ENCODE measurements at places on chromosomes 16 and 17. TPM values are rescaled to one million over a fixed set of nuclear protein-coding genes. Genes with fewer than 3 reads are reported as not detected.

ZP2 gene
- polyA plus RNA-seq, result not detected

DNA sequence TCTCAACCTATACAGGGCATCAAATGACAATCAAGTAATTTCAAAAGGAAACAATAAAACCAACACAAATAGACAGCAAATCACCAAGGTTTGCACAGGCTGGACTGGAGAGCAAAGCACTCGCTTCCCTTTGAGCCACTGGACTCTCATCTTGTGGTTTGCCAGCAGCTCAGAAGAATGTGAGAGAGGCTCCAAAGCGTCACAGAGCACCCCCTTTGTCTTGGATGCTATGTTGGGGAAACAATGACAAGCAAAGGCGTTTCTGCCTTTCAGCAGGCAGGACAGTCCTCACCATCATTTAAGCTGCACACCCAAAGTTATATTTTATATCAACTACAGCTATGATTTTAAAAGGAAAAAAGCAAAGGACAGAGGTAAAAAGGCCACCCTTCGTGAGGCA, 13.2 kb downstream of the SLC6A4 start:
- DNase-seq, result peak; percentile 19
- no peaks in the 10 kb centered on the region for H3K36me3 ChIP-seq
- H3K27me3 ChIP-seq, result no peaks in the 10 kb centered on the region
- no peak overlapping the region for H3K4me3 ChIP-seq
- no peaks in the 10 kb centered on the region for H3K4me1 ChIP-seq

DNA sequence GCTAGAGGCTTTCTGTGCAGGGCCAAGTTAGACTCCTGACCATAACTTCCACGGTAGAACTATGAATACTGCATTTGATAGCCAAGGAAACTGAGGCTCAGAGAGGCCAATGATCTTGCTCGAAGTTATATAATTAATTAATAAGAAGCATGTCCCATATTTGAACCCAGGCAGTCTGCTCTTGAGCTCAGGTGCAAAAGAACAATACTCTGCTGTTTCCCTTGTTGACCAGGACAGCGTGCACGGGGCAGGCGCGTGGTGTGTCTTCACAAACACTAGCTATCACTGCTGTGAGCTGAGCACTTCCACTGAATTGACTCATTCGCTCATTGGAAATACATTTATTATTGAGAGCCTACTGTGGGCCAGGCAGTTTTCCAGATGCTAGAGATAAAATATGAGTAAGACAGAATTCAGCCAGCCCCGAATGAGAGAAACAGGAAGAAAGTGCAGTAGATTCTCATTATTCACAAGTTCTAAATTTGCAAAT, 1.6 kb downstream of the CHD9 start:
- no peaks in the 10 kb centered on the region for H3K27me3 ChIP-seq
- peaks cover 32% of the 10 kb centered on the region for H3K4me1 ChIP-seq
- no peak for DNase-seq
- peak overlapping the region; percentile 79 for H3K4me3 ChIP-seq

NPIPB12 gene
- 115 TPM for polyA plus RNA-seq

KRT36 gene
- polyA plus RNA-seq, result 0.51 TPM

DNA sequence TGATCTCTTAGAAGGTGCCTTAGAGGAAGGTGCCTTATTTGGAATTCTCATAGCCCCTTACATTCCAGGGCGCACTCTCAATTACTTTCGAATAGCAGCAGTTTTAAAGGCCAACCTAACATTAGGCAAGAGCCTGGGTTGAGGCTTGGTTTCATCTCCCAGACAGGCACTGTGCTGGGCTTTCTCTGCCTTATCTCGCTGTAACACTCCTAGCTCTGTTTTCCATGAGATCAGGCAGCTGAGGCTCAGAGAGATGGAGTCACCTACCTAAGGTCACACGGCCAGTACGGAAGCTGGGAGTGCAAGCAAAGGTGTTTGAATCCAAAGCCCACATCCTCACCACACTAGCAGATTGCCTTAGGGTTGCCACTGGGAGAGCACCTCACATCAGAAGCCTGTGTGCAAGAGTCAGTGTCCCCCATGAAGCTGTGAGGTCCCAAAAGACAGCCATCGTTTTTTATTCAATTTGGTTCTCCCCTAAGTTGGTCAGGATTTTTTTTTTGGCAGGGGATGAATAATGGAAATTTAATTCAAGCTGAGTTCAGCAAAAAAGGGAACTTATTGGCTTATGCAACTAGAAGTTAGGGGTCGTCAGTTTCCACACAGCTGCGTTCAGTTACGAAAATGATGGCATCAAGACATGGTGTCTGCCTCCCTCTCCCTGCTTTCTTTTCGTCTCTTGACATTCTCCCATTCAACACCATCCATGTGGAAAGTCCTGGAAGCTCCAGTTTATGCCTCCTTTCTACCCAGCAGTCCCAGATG, 206.4 kb downstream of the KATNIP start:
- DNase-seq, result no peak
- no peaks in the 10 kb centered on the region for H3K4me1 ChIP-seq
- H3K36me3 ChIP-seq, result no peaks in the 10 kb centered on the region
- no peak overlapping the region for H3K4me3 ChIP-seq

IL34 gene
- 21.3 TPM for polyA plus RNA-seq

GRCh38 chr17:37028040-37028439, 79.3 kb downstream of the AATF start:
- no peak for DNase-seq
- peaks cover 80% of the 10 kb centered on the region for H3K36me3 ChIP-seq
- H3K27ac ChIP-seq, result no peak overlapping the region
- no peaks in the 10 kb centered on the region for H3K27me3 ChIP-seq

- peaks cover 16% of the 10 kb centered on the region for H3K27me3 ChIP-seq
- H3K27ac ChIP-seq, result no peak overlapping the region
- no peak overlapping the region for H3K4me3 ChIP-seq
- H3K36me3 ChIP-seq, result no peaks in the 10 kb centered on the region
Measured at GRCh38 chr16:86823888-86824671, 245.7 kb downstream of the FOXL1 start.

DNA sequence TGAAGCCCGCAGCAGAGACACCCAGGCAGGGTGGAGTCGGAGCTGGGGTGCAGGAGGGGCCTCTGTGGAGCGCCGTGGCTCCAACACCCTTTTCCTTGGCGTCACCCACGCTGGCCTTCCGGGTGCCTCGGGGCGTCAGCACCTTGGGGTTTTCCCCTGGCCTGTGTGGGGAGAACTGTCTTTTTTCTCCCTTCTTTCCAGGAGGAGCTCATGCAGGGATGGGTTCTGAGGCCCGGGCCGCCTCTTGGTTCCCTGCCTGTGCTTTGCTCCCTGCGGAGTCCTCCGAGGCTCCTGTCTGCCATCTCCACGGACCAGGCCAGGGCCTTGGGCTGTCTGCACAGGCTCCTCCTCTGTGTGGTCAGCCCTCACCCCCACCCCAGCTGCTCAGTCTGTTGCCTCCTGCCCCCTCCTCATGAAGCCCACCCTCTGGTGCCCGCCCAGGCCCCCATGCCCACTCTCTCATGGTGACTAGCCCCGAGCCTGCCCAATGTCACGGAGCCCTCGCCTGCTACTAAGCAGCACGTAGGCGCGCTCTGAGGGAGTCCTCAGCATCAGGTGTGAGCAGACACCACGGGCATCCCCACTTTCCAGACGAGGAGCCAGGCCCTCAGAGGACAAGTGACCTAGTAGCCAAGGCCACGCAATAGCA, 5.0 kb downstream of the KATNB1 start:
- H3K4me1 ChIP-seq, result peaks cover 11% of the 10 kb centered on the region
- H3K36me3 ChIP-seq, result peaks cover 38% of the 10 kb centered on the region
- H3K27me3 ChIP-seq, result no peaks in the 10 kb centered on the region
- H3K27ac ChIP-seq, result no peak overlapping the region
- H3K4me3 ChIP-seq, result no peak overlapping the region
- DNase-seq, result peak; percentile 67

DNA sequence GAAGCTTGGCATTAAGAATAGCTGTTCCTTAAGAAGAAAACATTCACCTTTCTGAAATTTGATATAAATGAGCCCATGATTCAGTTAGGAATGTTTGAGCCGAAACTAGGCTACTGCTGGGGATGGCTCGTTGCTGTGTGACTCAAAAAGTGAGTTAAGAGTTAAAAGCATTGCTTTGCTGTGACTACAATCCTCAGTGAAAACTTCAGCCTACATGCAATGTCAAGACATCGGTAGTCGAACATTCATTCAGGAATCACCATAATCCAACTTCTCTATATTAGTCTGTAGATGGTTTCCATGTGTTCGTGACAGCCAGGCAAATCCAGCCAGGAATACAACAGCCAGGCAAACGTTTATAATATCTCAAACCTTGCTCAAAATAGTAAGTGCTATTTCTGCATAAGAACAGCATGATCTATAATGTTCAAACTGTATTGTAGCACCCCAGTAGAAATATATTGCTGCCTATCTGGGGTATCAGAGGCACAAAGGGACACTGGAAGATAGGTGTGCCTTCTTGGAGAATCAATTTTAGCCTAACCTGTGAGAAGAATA, 1225.1 kb downstream of the CDH8 start:
- no peaks in the 10 kb centered on the region for H3K4me1 ChIP-seq
- no peaks in the 10 kb centered on the region for H3K27me3 ChIP-seq
- H3K4me3 ChIP-seq, result no peak overlapping the region
- DNase-seq, result no peak
- H3K36me3 ChIP-seq, result no peaks in the 10 kb centered on the region

GRCh38 chr16:52353249-52353648, 193.7 kb downstream of the TOX3 start:
- no peak overlapping the region for H3K27ac ChIP-seq
- H3K4me1 ChIP-seq, result no peaks in the 10 kb centered on the region

- peak overlapping the region; percentile 82 for H3K27ac ChIP-seq
- no peaks in the 10 kb centered on the region for H3K36me3 ChIP-seq
- no peaks in the 10 kb centered on the region for H3K27me3 ChIP-seq
Measured at GRCh38 chr17:60398227-60398959, 6.5 kb upstream of the USP32 start.

DNA sequence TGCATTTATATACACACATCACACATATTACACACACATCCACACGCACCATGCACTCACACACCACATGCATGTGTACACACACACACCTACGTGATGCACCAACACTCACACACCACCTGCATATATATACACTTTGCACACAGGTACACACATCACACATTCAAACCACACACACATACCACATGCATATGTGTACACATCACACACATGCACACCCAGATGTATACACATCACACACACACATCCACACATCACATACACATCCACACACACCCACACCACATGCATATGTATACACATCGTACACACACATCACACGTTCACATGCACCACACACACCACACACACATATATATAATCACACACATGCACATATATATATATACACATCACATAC, 281.8 kb downstream of the IRF8 start:
- no peaks in the 10 kb centered on the region for H3K4me1 ChIP-seq
- no peaks in the 10 kb centered on the region for H3K36me3 ChIP-seq
- H3K27ac ChIP-seq, result no peak overlapping the region

GRCh38 chr17:77786740-77787505, 171.6 kb upstream of the TNRC6C start:
- no peak for DNase-seq
- no peak overlapping the region for H3K4me3 ChIP-seq
- peaks cover 51% of the 10 kb centered on the region for H3K27me3 ChIP-seq

DNA sequence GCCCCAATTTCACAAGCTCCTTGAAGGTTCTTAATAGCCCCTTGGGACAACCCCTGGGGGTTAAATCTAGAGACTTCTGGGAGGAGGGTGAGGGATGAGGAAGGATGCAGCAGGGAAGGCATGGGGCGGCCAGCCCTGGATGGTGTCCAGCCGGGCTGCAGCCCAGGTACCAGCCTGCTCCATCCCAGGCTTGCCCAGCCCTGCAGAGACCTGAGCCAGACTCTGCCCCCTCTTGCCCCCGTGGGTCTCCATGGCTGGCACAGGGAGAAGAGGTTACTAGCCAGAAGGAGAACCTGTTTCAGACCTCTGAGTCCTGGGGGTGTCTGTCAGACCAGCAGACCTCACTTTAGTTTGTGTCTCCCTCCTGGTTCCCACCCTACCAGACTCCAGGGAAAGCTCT, 8.5 kb downstream of the NHERF1 start:
- H3K4me1 ChIP-seq, result peaks cover 100% of the 10 kb centered on the region
- DNase-seq, result peak; percentile 67
- H3K27ac ChIP-seq, result peak overlapping the region; percentile 79
- peaks cover 3% of the 10 kb centered on the region for H3K36me3 ChIP-seq
- no peak overlapping the region for H3K4me3 ChIP-seq
- H3K27me3 ChIP-seq, result no peaks in the 10 kb centered on the region

GRCh38 chr16:49850558-49851467, 5.1 kb downstream of the ZNF423 start:
- H3K4me3 ChIP-seq, result no peak overlapping the region
- H3K27me3 ChIP-seq, result peaks cover 12% of the 10 kb centered on the region
- H3K4me1 ChIP-seq, result peaks cover 48% of the 10 kb centered on the region
- H3K36me3 ChIP-seq, result no peaks in the 10 kb centered on the region

- no peak overlapping the region for H3K27ac ChIP-seq
- H3K36me3 ChIP-seq, result no peaks in the 10 kb centered on the region
- H3K27me3 ChIP-seq, result peaks cover 53% of the 10 kb centered on the region
Measured at GRCh38 chr16:88102597-88102996, 151.4 kb downstream of the BANP start.

GRCh38 chr16:54281535-54282201, 4.9 kb downstream of the IRX3 start:
- peaks cover 55% of the 10 kb centered on the region for H3K4me1 ChIP-seq
- no peak overlapping the region for H3K27ac ChIP-seq
- peak overlapping the region; percentile 34 for H3K4me3 ChIP-seq
- H3K36me3 ChIP-seq, result no peaks in the 10 kb centered on the region

ATP6V0D1 gene
- 40.1 TPM for polyA plus RNA-seq

DNA sequence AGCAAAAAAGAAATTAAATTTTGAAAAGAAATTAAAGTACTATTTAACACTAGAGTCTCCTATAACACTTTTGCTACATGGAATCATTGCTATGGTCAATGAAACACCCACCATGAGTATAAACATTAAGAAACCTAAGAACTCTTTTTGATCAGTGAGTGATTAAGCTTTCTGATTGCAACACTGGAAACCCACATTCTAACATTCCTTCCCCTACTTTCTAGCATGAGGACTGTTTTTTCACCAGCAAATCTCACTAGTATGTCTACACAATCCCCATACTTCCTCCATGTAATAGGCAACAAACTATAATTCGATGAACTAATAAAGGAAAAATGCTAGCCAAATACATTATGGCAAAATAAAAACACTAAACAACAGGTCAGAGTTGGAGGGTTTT, 54.7 kb downstream of the SKAP1 start:
- H3K4me3 ChIP-seq, result no peak overlapping the region
- no peaks in the 10 kb centered on the region for H3K36me3 ChIP-seq
- no peaks in the 10 kb centered on the region for H3K27me3 ChIP-seq
- no peaks in the 10 kb centered on the region for H3K4me1 ChIP-seq
- H3K27ac ChIP-seq, result no peak overlapping the region

DNA sequence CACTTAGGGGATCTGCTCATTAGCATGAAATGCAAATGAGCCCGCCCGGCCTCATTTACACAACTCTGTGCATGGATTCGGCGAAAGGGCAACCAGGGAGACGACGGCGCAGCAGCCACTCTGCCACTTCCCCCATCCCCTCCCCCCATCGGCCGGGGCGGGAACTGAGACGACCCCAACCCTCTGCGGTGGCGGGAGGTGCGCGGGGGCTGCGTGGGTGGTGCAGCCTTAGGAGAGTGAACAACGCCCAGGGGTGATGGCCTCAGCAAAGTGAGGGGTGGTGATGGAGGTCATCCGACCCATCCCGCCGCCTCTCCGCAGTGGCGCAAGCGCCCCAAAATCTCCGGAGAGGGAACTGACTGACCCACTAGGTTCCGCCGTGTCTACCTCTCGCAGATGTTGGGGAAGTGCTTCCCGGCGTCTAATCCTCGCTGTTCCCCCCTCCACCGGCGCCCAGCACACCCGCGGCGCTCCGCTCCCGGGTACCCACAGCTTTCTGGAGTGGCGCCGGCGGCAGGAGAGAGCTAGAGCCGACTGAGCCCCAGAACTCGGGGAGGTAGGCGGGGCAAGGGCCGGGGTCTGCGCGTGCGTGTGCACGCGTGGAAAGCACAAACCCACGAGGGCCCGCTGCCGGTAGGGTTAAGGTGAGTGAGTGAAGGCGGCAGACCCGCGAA, 1.4 kb upstream of the CACNA1G start:
- DNase-seq, result no peak
- H3K36me3 ChIP-seq, result peaks cover 11% of the 10 kb centered on the region
- H3K4me3 ChIP-seq, result peak overlapping the region; percentile 27
- peaks cover 40% of the 10 kb centered on the region for H3K4me1 ChIP-seq
- H3K27me3 ChIP-seq, result peaks cover 76% of the 10 kb centered on the region

All from spleen (tissue), 13 donors.